ENCODE measurements at places on chromosomes 7 and 10.

GRCh38 chr7:13072014-13072413 is 384.6 kb downstream of the ARL4A start:
- DNase-seq = no peak

DNA sequence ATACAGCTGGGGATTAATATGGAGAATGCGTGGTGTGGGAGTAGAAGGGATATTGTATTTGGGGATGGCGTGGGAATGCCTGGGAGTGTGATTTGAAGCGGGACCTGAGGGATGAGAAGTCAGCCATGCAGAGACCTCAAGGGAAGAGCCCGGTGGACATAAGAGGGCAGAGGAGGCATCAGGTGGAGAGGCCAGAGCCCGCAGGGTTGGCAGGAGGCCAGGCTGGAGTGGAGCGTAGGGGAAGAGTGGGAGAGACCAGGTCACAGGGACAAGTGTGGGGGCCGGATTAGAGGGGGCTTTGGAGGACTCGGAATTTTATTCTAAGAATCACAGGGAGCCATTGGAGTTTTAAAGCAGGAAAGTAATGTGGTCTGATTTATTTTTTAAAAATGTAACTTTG is 2.0 kb downstream of the NDUFB2 start:
- no peak for DNase-seq

DNA sequence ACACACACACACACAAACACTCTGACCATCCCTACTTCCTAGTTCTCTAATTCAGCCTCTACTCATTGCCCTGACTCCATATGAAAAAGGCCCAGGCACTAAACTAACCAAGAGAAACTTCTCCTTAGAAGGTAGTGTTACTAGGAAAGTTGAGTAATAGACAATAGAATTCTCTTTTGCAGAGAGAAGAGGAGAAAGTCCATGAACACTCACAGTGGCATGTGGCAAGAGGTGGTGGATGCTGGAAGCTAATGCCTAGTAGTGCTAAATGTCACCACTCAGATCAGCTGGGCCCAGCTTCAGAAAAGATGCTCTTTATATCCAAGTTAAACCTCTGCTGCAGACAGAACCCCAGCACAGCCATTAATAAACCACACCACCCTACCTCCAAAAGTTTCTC is 58.2 kb downstream of the SORBS1 start:
- no peak for DNase-seq

DNA sequence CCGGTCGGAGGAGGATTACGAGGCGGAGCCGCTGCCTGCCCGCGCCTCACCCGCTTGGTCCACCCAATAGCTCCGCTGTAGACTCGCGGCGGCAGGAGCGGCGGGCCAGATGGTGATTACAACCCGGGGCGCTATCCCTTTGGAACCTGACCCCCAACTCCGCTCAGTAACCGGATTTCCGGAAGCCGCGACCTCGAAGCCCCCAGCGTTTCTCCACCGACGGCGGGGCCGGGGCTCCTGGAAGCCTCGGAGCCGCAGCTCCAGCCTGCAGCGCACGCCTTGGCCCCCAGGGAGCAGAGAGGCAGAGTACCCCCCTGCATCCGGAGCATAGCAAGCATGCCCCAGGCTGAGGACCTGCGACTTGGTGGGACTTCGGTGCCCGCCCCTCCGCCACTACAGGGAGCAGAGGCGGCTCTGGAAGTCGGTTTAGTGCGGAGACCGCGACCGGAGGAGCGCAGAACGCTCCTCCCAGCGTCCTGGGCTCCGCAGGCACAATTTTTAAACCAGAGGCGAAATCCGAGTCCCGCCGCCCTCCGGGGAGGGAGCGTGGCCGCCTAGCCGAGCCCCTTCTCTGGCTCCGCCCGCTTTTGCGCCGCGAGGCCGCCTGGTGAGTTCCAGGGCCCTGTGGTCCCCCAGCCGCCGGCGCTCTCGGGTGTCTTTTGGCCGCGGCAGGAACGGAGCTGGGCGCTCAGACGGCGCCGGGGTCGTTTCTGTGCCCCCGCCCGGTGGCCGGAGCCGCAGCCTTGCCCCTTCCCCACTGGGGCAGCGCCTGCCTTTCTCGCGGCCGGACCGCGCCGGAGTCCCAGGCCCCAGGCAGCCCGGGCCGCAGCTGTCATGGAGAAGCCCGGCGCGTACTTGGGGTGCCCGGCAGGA is 28.2 kb upstream of the BMS1 start:
- peak; percentile 27 for DNase-seq

DNA sequence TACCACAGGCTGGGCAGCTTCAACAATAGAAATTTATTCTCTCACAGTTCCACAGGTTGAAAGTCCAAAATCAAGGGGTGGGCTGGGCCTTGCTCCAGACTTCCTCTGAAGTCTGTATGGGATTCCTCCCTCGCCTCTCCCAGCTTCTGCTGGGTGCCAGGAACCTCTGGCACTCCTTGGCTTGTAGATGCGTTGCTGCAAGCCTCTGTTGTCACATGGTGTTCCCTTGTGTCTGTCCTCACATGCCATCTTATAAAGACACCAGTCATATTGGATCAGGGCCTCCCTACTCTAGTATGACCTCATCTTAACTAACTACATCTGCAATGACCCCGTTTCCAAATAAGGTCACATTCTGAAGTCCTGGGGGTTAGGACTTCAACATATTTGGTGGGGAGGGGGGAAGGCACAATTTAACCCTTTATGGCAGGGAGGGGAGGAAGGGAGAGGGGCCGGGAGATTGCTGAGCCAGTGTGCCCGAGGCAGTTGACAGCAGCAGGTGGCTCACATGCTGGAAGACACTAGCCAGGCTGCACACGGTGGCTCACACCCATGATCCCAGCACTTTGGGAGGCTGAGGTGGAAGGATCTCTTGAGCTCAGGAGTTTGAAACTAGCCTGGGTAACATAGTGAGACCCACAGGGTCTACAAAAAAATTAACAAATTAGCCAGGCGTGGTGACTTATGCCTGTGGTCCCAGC is 18.8 kb downstream of the ZNF282 start:
- DNase-seq = no peak

GRCh38 chr7:17802056-17802455 is 138.2 kb downstream of the SNX13 start:
- DNase-seq = peak; percentile 36

GRCh38 chr7:47361746-47362215 is 220.1 kb downstream of the TNS3 start:
- peak; percentile 75 for DNase-seq

DNA sequence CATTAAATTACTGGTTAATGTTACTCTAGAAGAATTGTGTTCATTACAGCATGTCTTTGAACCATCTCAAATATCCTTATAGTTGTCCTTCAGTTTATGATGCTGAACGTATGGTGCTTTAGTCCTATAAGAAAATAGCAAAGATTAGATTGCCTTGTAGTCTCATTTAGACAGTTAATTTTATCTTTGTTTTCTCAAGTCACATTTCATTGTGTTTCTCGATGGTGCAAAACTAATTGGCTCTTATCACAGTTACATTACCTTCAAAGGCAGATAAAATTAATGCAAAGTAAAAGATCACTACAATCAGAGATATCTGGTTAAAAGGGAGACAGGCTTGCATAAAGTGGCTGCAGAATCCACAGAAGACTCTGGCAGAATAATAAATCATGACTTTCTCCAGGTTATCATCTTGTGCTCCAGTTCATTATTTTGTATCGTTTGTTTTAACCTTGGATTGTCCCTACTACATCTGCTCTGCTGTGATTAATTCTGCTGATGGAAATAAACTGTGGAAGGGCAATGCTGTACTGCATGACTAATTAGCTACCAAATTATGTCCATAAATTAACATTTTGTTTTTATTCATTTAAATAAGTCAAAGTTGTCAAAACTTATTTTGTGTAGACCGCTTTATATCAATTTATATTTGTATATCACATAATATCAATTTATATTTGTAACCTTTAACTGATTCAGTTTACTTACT is 24.2 kb downstream of the PRPS1L1 start:
- DNase-seq = no peak

DNA sequence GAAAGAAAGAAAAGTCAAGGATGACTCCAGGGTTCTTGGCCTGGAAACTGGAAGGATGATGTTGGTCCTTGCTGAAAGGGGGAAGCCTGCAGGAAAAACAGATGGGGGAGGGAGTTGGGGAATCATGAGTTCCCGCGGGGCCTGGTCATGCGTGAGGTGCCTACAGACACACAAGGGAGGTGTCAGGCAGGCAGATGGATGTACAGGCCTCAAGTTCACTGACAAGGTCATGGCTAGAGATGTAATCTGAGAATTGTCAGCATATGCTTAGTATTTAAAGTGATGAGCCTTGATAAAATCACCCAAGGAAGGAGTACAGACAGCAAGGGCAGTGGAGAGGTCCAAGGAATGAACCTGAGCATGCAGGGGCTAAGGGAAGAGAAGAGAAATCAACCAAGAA is 46.8 kb downstream of the DLG5 start:
- no peak for DNase-seq

GRCh38 chr7:154985230-154985629 is 17.7 kb downstream of the PAXIP1 start:
- no peak for DNase-seq

DNA sequence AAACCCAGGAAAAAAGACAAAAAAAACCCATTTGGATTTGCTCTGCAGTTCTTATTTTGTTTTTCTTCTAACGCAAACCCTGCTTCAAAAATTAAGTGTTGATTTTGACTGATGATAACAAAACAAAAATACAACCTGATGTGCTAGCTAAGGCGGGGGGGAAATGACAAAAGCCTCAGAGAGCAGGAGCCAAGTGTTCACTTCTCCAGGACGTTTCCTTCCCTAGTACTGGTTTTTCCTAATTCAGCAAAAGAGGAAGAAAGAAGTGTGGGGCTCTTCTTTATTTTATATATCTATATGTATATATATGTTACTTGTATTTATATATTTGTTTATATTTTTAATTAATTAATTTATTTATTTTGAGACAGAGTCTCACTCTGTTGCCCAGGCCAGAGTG is 28.0 kb downstream of the SNX10 start:
- no peak for DNase-seq

- peak; percentile 51 for DNase-seq
Measured at GRCh38 chr7:99386584-99387238, 12.2 kb downstream of the ARPC1B start.

DNA sequence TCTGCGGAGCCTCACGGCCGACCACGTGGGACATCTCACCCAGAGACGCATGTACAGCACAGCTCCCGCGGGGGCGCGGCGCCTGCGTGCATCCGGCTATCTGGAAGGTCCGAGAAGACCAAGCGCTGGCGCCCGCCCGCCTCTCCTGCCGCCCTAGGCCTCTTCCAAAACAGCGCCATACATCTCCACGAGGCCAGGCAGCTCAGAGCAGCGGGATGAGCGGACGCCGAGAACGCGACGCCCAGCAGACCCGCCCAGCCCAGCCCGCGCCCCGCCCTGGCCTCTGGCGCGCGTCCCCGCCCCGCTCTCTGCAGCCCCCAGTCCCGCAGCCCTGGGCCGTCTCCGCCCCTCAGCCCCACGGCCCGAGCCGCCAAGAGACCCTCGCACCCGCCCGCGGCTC is 20.3 kb upstream of the LANCL2 start:
- DNase-seq = no peak

DNA sequence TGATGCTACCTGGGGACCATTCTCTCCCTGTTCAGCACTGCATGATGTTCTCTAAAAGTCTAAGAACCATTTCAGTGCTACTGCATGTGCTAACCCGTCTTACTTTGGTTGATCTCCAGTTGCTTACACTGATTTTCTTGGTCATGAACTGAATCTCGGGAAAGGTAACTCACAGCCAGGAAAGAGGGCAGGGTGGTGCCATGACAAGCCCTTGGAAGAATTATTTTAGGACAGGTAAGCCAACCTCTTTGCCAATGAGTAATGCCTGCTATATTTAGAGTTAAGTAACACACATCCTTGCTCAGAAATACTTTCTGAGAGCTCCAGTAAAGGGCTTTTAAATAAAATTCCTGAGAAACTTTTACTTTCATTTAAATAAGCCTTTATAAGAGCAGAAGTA is 126.7 kb downstream of the ARL4A start:
- DNase-seq = no peak

DNA sequence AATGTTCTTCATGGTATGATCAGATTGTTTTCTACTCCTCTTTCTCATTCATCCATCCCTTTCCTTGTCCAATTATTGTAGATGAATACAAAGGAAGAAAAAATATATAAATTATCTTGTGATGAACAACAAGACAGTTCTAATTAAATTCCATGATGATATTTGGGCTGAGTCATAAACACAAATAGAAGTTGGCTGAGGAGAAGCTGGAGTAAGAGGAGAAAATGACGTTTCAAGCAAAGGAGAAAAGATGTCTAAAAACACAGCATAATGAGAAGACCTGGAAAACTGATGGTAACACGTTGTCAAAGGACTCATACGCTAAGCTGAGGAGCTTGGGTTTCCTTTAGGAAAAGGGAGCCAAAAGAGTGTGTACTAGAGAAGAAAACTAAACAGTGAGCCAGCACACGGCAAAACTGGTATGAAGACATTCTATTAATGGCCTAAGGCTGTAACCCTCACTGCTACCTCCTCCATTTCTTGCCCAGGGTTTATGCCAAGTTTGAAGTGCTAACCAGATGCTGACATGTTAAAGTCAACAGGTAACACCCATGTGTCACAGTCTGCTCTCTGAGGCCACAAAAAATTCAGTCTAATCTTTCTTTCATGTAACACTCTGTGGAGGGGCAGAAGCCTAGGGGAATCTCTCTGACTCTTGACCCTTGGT is 26.1 kb downstream of the ZFAND4 start:
- no peak for DNase-seq

DNA sequence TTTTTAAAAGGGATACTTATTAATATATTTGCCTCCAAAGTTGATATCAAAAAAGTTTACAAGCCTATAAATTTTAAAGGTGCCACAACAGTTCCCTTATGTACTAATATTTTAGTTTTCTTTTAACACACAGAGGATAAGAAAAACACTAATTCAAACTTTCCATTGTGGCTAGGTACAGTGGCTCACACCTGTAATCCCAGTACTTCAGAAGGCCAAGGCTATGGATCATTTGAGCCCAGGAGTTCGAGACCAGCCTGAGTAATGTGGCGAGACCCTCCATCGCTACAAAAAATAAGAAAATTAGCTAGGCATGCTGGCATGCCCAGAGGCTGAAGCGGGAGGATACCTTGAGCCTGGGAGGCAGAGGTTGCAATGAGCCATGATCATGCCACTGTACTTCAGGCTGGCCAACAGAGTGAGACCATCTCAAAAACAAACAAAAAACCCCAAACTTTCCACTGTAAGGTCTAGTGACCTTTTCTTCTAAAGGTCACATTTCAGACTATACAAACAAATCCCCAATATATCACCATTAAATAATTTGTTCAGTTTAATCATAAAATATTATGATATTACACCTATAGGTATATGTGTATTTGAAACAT is 107.5 kb downstream of the HBP1 start:
- DNase-seq = no peak

DNA sequence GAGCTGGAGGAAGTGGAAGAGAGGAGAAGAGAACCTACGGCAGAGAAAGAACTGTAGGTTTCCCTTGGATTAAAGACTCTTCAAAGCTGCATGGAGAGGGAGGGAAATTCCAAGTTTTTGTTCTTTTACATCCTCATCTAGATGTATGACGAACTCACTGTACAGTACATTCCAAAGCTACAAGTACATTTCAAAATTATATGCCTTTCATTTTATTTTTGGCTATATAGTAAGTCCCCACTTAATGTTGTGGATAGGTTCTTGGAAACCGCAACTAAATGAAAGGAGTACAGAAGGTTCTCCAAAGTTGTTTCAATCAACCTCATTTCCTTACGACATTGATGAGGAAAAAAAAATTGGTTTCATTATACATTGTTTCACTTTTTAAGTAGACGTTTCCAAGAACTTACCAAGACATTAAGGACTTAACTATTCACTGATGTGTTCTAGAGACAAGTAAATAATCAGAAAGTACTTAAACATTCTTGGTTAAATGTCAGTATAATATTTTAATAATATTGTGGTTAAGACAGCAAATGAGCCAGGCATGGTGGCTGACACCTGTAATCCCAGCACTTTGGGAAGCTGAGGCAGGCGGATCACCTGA is 16.1 kb upstream of the JMJD1C start:
- no peak for DNase-seq

GRCh38 chr7:75937958-75938786 is 23.2 kb downstream of the POR start:
- DNase-seq = peak; percentile 95
